ENCODE measurements at places on chromosomes 12 and 14.

GRCh38 chr14:70096866-70097265 is 91.9 kb downstream of the SLC8A3 start:
- no peak for DNase-seq

GRCh38 chr12:112430929-112431328 is 12.2 kb downstream of the PTPN11 start:
- DNase-seq = no peak

GRCh38 chr14:99595034-99595433 is 9.0 kb downstream of the CCDC85C start:
- peak; percentile 63 for DNase-seq

- DNase-seq = no peak
Measured at GRCh38 chr14:100616854-100617409, 29.7 kb upstream of the BEGAIN start.

- peak; percentile 28 for DNase-seq
Measured at GRCh38 chr12:65278576-65279368, at the start of gene MSRB3. MSRB3 (plus strand) TSS chr12:65278683; CDS start chr12:65308580, 29,897 bp downstream.

DNA sequence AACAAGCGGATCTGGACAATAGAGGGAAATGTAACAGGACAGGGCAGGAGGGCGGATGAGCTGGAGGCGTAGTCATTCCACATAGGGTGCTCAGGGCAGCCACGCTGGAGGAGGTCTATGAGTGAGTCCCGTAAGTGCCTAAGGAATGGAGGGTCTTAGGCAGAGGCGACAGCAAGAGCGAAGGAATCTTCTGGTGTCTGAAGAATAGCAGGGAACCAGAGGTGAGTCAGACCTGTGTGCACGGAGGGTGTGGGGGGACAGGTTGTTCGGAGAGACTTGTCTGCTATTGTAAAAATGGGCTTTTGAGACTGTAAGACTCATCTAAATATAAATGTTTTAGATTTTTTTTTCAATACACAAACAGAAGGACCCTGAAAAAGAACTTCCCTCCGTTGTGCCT is 70.6 kb downstream of the SETD3 start:
- DNase-seq = no peak

GRCh38 chr14:68880581-68881105 is 87.8 kb upstream of the ZFP36L1 start:
- no peak for DNase-seq

- DNase-seq = no peak
Measured at GRCh38 chr14:51121096-51121495, 26.2 kb upstream of the TRIM9 start.

- no peak for DNase-seq
Measured at GRCh38 chr14:50676814-50677516, 8.9 kb upstream of the SAV1 start.

DNA sequence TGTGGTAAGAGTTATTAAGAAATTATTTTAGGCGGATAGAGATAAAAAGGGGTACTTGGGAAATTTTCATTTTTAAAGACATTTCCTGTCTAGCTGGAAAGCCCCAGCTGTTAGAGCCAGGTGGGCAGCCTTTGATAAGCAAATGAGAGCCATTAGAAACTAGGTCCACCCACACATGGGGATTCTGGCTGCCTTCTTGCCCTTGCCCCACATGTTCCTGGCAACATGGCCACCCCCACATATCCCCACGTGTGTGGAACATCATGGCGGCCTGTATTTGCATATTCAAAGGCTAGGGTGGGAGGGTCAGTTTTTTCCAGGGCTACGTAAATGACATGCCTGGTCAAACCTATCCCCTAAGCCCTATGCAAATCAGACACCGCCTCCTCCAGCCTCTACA is 1382.1 kb downstream of the AACS start:
- DNase-seq = no peak

GRCh38 chr12:114623737-114624136 is 60.2 kb downstream of the TBX3 start:
- no peak for DNase-seq

- no peak for DNase-seq
Measured at GRCh38 chr14:36666416-36667206, 5.0 kb downstream of the PAX9 start.

GRCh38 chr12:117551665-117552064 is 190.2 kb upstream of the NOS1 start:
- no peak for DNase-seq

DNA sequence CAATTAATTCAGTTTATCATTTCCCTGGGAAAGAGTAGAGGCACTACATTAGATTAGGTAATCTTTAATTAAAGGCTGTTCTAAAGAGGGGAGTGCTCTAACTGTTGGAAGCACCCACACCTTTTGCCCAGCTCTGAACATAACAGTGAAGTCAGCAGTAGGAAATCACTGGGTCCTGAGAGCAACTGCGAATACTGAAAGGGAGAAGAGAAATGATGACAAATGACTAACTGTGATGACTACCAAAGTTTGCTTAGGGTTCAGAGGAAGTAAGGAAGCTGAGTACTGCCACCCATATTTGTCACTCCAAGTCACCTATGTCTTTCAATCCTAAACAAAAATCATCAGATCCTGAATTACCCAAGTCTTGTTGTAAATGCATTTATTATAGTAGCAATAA is 140.6 kb downstream of the EPS8 start:
- DNase-seq = no peak

- DNase-seq = peak; percentile 99
Measured at GRCh38 chr14:20454516-20455354, at the start of the genes APEX1 and OSGEP. APEX1 (plus strand) TSS chr14:20455226; CDS start chr14:20455646, 420 bp downstream. OSGEP (minus strand) TSS chr14:20454812; CDS start chr14:20454683, 129 bp downstream.

DNA sequence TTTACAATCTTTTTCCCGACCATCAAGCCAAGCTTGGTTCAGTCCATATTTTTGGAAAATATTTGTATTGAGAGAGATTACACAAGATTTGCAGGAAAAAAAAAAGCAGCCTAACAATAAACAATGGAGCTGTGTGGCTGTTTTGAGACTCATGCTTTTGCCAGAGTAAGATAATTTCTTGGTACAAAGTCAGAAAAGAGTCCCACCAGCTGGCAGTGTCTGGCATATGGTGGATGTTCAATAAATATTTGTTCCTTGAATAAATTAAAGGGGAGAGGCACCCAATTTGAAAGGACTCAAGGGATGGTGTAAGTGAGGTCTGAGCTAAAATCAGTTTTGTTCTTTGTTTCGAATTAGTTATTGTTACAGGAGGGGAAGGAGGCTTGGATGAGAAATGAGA is 78.1 kb upstream of the RPH3A start:
- no peak for DNase-seq

- DNase-seq = no peak
Measured at GRCh38 chr12:94972795-94973194, 30.7 kb downstream of the NDUFA12 start.

DNA sequence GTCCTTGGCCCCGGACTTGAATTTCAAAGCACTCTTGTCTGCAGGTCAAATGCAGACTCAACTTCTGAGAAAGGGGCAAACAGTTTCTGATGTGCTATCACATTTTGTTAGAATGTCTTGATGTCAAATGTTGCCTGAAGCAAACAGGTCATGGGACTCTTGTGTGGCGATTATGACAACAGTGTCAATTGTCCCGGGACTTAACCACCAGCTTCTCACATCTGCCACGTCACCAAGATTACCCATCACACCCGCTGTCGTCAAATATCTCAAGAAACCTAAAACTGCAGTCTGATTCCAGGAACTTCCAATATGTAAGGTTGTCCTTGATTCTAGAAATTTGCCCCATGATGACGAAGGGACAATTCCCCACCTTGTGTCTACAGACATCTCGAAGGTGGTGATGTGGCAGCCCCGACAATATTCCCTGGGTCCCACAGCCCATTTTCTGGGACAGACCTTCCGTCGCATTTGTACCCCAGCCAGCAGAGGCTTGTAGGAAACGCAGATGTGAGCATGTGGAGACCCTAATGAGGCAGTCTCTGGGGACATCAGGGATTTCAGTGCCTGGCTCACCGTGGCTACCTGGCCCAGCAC is 21.3 kb downstream of the LRTM2 start:
- no peak for DNase-seq

GRCh38 chr14:104658325-104658712 is 31.1 kb upstream of the INF2 start:
- no peak for DNase-seq

DNA sequence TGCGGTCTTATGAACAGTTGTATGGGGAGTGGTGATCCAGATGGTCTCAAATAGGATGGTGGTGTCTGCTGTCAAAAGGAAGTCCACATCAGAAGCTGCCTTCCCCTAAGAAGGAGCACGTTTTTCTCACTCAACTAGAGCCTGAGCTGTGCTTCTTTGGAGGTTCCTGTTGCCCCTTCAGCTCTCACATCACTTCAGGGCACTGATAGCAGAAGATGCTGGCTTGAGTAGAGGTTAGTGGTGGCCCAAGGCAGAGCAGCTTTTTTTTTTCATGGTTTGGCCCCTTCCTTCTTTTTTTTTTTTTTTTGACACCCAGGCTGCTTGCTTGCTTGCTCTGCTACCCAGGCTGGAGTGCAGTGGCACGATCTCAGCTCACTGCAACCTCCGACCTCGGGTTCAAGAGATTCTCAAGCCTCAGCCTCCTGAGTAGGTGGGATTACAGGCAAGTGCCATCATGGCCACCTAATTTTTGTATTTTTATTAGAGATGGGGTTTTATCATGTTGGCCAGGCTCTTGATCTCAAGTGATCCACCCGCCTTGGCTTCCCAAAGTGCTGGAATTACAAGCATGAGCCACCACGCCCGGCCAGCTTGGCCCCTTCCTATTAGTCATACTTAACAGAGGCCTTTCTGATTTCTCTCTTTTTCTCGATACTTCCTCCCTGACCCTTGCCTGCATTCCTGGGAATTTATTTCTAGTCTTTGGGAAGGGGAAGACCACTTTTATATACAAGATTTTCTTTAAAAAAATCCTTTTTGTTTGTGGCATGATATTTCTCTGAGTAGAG is 31.6 kb downstream of the KLRD1 start:
- no peak for DNase-seq

GRCh38 chr12:46530373-46531056 is 157.9 kb upstream of the SLC38A2 start:
- no peak for DNase-seq

DNA sequence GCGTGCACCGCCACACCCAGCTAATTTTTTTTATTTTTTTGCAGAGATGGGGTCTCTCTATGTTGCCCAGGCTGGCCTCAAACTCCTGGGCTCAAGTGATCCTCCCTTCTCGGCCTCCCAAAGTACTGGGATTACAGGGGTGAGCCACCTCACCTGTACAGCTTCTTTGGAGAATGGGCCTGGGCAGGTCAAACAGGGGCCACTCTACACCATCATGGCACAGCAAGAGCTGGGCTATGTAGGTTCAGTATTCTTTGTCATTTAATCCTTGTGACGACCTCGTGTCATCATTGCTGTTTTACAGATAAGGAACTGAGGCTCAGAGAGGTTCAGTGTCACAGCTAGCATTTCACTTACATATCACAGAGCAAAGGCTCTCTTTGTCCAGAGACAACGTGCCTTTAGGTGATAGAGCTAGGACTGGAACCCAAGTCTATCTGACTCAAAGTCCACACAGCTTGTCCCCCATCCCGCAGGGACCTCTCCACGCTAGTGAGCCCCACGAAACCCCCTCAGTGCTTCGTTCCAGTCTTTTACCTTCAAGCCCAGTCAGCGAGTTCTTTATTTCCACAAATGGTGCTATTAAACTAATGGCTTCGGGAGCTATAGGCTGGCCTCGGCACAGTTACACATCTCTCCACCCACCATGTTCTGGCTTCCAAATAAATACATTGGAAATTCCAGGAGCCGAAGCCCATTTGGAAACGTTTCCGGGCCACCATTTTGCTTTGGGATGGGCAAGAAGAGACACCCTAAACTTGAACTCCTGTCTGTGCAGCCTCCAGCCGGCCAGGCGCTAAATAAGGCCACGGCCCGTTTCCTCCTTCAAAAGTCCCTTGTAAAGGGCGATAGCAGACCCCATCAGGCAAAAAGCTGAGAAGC is 660 bp upstream of the MAP1LC3B2 start:
- no peak for DNase-seq

GRCh38 chr12:130114952-130115351 is 47.3 kb upstream of the FZD10 start:
- no peak for DNase-seq

DNA sequence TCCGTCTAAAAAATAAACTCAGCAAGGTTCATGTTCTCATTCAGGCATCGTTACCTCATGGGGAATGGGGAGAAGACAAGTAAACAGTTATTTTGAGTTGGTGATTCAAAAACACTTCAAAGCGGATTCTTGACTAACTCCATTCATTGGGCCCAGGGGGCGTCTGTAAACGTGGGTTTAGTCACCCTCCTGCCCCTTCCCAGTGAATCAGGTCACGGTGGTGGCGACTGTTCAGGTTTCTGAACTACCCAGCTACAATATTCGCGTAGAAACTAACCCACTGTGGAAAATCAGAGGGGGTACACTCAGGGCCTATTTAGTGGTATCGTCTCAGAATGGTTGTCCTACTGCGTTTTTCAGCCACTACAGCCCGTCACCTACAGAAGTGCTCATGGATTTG is 15.2 kb downstream of the OR6S1 start:
- DNase-seq = no peak

- no peak for DNase-seq
Measured at GRCh38 chr14:61527325-61528100, 167.8 kb upstream of the HIF1A start.

- no peak for DNase-seq
Measured at GRCh38 chr14:53723221-53723620, 233.4 kb downstream of the BMP4 start.

- no peak for DNase-seq
Measured at GRCh38 chr12:89024580-89024979, 327.7 kb downstream of the DUSP6 start.

- peak; percentile 22 for DNase-seq
Measured at GRCh38 chr12:62632411-62632918, 165.8 kb downstream of the MON2 start.

GRCh38 chr14:95564060-95564459 is 29.2 kb downstream of the GLRX5 start:
- DNase-seq = no peak

- DNase-seq = no peak
Measured at GRCh38 chr12:123468786-123469185, 10.8 kb downstream of the SNRNP35 start.

GRCh38 chr12:45660330-45660729 is 69.2 kb upstream of the ARID2 start:
- no peak for DNase-seq

DNA sequence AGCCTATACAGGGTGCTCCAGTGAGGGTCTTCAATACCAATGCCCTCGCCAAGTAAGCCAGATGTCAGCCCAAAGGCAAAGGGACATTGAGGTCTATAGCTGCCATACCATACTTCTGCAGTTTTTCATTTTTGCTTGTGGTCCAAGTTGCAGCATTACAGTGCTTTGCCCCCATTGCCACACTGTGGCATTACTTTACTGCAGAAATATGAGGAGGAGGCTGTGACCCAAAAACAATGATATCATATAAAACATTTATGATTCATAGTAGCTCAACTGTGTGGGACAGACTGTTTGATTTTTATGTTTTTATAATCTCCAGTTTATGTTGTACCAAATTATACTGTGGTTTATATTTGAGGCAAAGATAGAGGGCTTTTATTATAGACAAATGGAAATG is 64.1 kb downstream of the KIAA0586 start:
- no peak for DNase-seq

GRCh38 chr12:120290609-120291305 is 946 bp downstream of the RNU4-2 start:
- no peak for DNase-seq

GRCh38 chr12:71772735-71773134 is 18.1 kb downstream of the RAB21 start:
- no peak for DNase-seq

GRCh38 chr12:126051611-126052107 is 986.4 kb downstream of the AACS start:
- DNase-seq = no peak
